IMR-90 (cell line): ENCODE measurements at places on chromosomes 7 and 10. TPM values are rescaled to one million over a fixed set of nuclear protein-coding genes. Genes with fewer than 3 reads are reported as not detected.
A peak's percentile ranks its signal among the peaks of the same experiment; 100 is the strongest.

C10orf62 gene
- not detected in 2 replicates for total RNA-seq

DNA sequence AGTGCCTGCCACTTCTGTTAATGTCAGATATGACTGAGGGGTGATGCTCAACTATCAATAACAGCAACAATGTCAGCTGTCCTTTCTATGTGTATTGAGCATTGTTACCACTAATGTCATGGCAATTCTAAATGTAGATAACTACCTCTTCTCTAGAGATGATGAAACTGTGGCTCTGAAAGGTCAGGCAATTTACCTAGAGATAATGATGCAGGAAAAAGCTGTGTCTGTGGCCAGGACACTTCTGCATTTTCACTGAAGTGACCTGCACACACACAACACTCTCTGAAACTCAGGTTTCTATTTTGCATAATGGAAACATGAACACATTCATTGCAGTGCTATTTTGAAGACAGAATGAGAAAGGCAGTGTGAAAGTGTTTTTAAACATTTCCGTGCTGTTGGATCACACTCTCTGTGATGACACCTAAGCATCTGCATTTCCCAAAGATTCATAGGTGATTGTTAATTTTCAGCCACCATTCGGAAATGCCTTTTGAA, 148.2 kb downstream of the KCND2 start:
- DNase-seq = no peak

DNA sequence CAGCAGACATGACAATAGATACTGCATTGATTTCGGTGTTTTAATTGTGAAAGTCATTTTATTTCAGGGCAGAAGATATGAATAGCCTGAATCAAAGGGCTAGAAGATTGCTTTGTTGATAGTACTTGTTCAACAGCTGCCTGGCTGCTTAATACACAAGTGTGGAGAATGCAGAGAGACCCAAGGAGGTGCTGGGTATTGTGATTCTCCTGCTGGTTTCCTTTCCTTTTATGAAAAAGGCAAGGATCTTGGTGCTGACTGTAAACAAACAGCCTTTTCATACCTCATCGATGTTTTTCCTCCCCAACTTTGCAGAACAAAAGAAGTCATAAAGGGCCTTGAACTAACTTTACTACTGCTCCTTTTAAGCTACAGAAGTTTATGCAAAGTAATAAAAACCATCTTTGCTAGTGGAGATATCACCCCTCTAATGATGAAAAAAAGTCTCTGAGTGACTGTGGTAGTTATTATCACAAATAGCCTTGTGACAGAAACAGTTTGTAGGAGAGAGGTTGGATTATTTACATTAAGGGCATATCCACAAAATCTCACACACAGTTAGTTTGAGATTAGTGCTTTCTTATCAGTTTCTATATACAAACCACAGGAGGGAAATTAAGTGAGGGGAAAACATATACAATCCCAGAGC, 800.0 kb downstream of the LRMDA start:
- peak; percentile 2 for DNase-seq

DNA sequence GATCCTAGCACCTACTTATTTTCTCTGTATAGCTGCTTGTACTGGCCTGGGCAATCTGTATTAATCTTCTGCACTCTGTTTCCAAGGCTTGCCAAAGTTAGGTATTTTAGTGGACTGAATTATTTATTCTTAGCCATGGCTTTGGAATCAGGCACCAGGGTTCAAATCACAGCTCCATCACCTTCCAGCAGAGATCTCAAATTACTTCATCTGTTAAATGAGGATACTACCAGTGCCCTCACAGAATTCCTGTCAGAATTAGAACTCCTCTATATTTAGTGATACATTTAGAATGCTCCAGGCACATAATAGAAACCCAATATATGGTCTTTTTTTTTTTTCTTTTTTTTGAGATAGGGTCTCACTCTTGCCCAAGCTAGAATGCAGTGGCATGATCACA, 17.6 kb downstream of the ARMH3 start:
- DNase-seq = no peak

ABCB1 gene
- 0.83 and 0.90 TPM in 2 replicates for total RNA-seq

DNA sequence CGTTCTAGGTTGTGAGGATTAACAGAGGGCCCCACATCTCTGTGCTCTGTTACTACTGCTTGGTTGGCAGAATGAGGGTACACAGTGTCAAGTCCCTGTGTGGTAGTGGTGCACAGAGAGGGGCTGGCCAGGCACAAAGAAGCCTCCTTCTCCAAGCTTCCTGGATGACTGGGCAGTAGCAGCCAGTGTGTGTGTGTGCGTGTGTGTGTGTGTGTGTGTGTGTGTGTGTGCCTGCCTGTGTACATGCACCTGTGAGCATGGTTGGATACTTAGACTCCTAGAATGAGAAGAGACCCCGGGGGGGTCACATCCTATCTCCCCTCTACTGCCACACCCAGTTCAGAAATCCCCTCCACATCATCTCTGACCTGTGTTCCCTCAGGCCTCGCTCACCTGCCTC, 146.7 kb upstream of the UNC5B start:
- no peak for DNase-seq

DNA sequence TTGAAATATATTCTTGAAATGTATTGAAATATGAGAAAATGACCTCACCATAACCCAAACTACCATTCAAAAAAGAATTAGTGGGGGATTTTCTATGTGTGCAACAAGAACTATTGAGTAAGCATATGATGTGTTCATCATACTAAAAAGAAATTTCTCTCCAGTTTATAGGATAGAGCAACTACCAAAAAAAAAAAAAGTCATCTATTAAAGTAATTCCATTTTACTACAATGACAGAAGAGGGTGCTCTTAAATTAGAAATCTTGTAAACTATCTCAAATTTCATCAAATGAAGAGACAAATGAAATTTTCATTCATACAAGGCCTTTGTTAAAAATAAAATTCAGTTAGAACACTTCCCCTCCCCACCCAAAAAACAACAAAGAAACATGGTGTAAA, 195.4 kb upstream of the PLXDC2 start:
- peak; percentile 15 for DNase-seq

ATOH7 gene
- total RNA-seq = not detected in 2 replicates

PHF14 gene
- 17.2 and 24.4 TPM in 2 replicates for total RNA-seq

- DNase-seq = no peak
These were observed 5.8 kb downstream of the FBH1 start for GRCh38 chr10:5895804-5896203.

GRCh38 chr7:106047818-106048705, 64.0 kb downstream of the SYPL1 start:
- DNase-seq = no peak

MCM10 gene
- 11.8 and 14.4 TPM in 2 replicates for total RNA-seq

DNA sequence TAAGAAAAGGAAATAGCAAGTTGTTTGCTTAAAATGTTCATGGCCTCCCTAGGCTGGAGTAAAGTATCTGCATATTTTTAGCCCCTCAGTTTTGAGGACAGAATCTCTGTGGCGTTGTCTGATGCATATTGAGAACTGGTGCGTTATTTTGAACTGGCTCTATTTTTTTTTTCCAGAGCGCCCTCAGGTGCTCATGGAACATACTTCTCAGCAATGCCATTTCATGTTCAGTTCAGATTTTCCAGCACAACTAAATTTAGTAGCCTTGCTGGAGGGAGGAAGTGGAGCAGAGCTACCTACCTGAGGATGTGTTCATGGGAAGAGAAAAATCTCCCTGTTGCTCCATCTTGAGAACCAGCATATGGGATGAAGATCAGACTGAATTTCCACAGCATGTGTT, 870.5 kb downstream of the LRMDA start:
- DNase-seq = no peak

GRCh38 chr7:116315293-116315692, 105.0 kb downstream of the TES start:
- peak; percentile 68 for DNase-seq

DNA sequence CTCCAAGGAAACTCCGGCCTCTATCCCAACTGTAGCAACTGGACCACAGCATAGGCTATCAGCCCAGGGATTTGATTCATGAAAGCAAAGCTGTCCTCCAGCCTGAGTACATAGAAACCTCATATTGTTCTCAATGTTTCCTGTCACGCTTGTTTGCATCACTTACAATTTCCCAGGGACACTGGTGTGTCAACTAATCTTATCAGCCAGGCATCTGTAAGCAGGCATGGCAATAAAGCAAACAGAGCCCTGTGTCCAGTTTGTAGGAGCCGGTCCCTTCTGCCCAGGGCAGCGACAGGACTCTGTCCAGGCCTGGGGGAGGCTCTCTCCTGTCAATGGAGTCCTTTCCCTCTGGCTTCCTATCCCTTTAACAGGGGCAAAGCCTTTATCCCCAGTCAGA, 23.0 kb upstream of the CDHR3 start:
- DNase-seq = no peak

DNA sequence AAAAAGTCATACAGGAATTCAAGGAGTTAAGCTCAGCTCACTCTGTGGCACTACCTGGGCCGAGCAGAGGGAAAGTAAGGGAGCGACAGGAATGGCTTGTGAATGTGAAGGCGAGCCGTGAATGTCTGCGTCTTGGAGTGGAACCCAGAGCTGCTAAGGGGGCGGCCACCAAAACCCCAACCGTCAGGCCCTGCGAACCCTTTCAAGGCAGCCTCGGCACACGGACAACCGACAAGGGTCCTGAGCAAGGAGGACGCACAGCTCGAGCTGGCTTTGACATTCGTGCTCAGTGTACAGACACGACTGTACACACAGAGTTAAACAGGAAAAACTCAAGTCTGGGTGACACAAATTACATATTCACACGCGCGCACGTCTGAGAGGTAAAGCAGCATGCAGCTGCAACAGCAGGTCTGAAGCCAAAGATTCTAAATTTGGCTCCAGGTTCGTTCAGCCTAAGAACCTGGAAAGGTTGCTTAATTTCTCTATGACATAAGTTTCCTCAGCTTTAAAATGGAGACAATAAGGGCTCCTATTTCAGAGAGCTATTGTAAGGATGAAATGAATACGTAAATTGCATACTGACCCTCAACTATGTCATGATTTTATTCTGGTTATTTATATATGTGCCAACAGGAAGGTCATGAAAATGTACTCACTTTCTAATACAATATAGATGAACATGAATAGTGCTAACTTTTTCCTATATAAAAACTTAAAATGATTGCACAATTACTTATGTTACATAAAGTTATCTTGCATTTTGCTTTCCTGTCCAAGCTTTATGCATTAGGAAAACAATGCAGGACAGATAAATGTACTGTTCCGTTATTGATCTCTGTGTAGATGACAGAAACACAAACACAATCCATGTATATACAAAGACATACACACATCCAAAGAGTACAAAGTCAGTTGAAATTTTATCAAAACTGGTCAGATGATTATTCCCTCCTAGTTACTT, 192.9 kb downstream of the ZMYND11 start:
- DNase-seq = no peak

DNA sequence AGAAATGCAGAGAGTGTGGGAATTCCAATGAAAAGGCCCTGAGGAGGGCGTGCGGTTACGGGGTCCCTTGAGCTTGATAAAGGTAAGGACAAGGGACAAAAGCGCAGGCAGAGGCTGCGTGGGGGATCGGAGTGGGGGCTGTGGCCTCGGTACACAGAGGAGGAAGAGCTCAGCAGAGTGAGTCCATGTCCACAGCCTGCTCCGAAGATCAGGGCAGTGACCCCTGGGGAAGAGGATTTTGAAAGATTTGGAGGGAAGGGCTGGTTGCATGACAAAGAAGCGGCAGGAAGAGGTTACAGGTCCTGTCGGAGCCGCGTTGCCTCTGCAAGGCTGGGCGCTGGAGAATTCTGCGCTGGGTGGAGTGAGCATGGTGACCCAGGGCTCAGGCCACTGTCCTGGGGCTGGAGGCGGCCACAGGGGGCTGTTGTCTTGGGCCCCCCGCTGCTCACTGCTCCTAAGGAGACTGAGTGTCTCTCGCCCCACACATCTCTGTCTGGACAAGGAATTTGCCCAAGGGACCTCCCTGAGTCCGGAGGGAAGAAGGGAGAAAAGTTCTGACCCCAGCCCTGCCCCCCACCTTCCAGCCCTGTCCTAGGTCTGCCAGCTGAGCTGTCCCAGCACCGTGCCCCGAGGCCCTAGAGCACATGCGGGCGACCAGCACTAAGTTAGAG, 69.8 kb upstream of the INSIG1 start:
- no peak for DNase-seq

DNA sequence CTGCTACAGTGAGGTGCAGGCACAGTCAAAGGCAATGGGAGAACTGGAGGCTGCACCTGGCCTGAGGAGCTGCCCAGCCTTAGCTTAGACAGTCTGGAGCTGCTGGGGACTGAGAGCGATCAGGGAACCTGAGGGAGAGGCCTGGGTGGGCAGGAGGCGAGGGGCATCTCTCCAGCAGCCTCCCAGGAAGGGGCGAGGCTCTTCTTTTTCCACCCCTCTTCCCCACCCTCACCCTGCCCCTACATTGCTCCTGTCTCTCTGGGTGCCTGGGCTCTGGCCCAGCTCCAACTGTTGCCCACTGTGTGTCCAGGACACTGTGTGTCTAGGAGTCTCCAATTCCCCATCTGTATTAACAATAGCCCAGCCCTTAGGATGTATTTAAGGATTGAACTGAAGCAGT, 36.9 kb downstream of the TBATA start:
- DNase-seq = no peak

NRAP gene
- not detected in 2 replicates for total RNA-seq

FFAR4 gene
- not detected in 2 replicates for total RNA-seq
